ENCODE measurements at places on chromosomes 2 and 18.

GRCh38 chr2:211416373-211416772 lies 860.0 kb downstream of the CPS1 start:
- no peak for DNase-seq

DNA sequence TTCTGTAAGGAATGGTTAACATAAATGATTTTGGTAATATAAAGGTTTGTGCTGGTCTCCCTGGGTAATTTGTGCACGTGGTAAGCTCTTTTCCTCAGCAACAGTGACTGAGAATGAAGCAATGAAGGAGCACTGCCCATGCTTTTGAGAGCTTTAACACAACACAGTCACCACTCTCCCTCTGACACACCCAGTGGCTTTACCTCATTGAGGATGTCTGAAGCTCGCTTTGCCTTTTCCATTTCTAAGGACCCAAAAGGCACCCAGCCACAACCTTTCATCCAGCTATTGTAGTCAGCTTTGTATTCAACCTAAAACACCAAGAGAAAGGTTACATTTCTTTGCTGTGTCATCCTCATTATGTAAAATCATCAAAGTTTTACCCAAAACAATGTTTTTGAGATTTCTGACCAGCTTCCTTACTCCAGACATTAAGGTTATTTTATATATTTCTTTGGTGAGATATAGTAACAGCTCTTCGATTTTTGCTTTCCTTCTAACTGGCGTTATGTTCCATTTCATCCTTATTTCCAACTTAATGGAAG lies 51.7 kb downstream of the NEB start:
- no peak for DNase-seq

- DNase-seq = no peak
Measured at GRCh38 chr18:50468807-50469206, 91.1 kb upstream of the MAPK4 start.

DNA sequence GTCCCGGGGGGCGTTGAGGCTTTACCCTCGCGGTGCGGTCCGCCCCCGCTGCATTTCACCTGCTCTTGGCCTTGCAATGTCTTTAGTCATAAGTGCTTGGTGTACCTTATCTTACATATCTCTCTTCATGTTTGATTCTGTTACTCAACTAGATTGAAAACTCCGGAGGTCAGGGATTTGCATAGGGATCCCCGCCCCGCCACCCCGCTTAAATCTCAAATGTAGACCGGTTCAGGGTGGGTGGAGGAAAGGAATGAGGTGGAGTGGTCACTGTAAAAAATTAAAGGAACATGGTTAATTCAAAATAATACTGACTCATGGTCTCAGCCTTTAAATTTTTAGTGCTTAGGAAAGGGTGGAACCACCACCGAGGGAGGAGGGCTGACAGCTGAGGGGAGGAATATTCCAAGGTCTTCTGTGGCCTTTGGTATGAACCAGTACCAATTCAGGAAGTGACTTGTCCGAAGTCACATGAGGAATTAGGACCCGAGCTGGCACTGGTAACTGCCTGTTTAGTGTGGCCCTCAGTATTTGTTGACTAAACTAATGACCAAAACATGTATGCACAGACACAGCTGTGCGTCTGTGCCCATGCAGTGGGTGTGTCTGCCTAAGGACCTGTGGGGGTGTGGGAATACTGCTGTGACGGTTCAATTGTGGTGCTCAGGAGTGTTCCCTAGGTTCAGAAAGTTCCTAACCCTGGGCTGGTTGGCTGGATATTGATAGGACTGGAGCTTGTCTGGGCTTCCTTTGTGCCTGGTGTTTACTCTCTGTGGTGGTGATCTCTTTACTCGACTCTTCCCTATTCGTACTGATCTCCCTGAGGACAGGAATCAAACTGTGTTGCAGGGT lies 1.0 kb downstream of the PLEKHB2 start:
- DNase-seq = peak; percentile 75

- DNase-seq = no peak
Measured at GRCh38 chr18:12867441-12868123, 16.5 kb downstream of the PTPN2 start.

GRCh38 chr18:24974431-24974830 lies 377.5 kb downstream of the ZNF521 start:
- no peak for DNase-seq

- DNase-seq = peak; percentile 40
Measured at GRCh38 chr2:105734762-105735538, 9.8 kb upstream of the NCK2 start.
